Stimulated activated CD8-positive, alpha-beta memory T cell treated with anti-CD3 and anti-CD28 coated beads, Interleukin-4, amount 100 ng/mL, for 1 hour (primary cell): ENCODE measurements at places on chromosomes 13 and 19.

DNA sequence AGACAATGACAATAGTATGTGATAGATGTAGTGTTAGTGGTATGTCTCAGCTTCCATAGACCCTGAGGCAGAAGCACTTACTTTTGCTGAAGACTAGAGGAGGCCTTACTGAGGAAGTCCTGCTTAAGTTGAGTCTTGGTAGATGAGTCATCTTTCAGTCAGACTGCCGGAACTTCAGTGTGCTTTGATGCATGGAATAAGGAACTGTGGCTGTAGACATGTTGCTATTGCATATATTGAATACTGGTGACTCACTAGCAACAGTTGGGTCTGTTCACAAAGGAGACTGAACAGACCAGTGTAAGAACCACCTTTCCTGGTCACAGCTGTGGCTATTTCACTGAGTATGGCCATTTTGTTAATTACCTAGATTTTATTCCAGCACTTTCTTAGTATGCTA lies 1000.6 kb downstream of the OLFM4 start:
- DNase-seq = no peak

GRCh38 chr19:38195237-38195636 lies 28.8 kb downstream of the DPF1 start:
- no peak for DNase-seq

DNA sequence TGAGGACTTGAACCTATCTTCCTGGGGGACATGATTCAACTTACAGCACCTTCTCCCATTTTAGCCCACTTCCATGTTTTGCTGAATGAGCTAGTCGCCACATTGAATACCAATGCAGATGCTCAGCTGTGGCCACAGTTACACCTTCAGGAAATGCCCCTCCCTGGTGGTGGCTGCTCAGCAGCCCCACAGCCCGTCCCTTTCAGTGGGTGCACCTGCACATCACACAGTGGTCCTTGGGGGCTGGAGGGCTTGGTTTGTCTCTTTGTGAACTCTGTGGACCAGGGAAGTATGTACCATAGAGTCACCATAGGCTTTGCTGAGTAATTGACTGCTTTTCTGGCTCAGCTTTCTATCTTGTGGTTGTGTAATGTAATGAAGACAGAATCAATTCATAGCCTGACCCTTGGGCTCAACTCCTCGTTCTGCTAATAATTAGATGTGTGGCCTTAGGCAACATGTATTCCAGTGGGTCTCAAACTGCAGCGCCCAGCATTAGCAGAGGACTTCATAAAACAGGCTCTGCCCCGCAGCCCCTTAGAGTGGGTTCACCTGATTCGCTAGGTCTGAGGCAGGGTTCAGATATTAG lies 48.1 kb upstream of the FARP1 start:
- no peak for DNase-seq

- no peak for DNase-seq
Observed at GRCh38 chr19:16807549-16808284, 21.5 kb upstream of the SIN3B start.

DNA sequence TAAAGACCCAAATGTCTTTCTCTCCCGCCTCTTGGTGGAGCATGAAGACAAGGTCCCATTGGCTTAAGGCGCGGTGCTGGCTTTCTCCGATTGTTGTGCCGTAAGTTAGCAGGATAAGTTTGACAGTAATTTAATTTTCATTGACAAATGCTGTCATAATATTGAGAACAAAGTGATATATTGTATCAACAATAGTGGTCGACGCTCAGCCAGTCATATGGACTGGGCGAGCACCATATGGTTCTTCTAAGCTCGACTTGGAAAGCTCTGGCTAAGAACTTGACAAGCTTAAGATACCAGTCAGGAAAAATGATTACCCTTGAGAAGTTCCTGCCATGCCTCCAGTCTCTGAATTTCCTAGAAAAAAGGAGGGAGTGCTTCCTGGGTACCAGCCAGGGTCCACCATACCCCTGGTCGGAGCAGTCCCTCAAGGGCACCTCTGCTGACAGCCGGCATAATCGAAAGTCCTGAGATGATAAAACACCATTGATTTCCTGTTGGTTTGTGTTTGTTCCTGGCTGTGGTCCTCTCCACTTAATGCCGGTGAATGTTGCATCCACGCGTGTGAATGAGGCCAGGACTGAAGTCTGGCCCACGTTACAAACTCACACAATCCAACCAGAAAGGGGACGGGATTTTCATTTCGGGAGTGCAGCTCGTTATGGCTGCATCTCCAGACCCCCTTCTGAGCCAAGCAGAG lies 262.1 kb downstream of the ZNF536 start:
- DNase-seq = no peak

DNA sequence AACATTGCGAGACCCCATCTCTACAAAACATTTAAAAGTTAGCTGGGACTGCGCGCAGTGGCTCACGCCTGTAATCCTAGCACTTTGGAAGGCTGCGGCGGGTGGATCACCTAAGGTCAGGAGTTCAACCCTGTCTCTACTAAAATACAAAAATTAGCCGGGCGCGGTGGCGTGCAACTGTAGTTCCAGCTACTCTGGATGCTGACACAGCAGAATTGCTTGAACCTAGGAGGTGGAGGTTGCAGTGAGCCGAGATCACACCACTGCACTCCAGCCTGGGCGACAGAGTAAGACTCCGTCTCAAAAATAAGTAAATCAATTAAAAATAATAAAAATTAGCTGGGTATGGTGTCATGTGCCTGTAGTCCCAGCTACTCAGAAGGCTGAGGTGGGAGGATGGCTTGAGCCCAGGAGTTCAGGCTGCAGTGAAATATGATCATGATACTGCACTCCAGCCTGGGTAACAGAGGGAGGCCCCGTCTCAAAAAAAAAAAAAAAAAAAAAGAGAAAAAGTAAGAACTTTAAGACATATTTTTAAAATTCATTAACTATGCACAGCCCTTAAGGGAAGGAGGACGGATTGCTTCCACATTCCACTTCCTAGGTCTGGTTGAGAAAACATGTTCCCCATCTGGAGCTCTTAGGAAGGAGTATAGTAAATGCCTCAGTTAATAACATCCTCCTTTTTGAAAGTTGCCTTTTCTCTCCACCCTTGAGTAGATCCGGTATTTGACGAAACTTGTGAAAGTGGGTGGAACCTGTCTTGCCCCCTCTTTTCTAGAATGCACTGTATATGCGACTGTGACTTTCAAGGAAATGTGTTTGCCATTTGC lies 26.1 kb downstream of the EXOC3L2 start:
- DNase-seq = no peak

- no peak for DNase-seq
Observed at GRCh38 chr13:52452470-52452869, 2.0 kb upstream of the VPS36 start.

DNA sequence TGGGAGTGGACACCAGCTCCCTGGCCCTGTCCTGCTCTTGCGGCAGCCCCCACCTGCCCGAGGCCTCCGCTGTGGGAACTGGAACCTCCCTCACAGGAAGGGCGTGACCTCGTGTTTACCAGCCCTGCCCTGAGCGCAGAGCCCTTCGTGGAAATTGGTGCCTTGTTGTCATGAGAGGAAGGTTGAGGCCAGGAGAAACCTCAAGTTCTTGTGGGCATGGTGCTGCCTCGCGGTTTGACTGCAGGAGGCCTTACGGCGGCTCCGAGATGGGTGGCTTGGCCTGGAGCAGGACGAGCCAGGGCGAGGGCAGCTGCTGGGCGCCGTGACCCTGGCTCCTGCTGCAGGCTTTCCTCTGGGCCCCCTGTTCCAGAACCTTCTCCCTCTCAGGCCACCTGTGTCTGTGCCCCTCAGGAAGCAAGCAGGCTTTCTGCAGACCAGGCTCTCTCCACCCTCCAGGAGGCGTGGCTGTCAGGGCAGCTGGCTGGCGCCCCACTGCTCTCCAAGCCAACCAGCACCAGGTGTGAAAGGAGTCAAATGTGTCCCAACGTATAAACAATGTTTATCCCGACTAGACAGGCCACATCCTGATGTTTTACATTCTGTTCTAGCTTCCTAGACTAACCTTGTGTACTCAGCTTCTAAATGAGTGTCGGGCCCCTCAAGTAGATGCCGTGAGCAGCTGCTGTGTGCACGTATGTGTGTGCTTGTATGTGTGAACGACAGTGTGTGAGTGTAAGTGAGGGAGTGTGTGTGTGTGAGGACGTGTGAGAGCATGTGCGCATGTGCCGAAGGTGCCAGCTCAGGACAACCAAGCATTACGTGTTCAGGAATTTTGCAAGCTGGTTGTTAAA lies 10.4 kb upstream of the RASA3 start:
- no peak for DNase-seq

DNA sequence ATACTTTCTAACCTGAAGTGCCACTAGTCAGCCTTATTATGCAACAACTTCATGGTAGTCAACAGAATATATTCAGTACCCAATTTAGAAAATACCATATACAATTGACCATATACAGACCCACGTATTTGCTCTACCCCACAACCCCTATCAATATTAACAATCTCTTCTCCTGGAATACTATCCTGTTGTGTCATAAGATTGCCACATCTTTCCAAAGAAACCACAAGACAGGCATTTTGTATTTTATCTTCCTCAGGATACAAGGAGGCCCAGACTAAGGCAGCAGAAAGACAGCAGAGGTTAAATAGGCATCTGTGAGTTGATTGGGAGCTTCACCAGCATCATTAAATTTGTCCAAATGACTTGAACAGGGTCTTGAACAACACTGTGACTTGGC lies 4.5 kb downstream of the SPART start:
- no peak for DNase-seq
